Natural killer cell (primary cell): ENCODE measurements at places on chromosomes 1 and 21.

GRCh38 chr1:207173396-207173795 lies 69.4 kb downstream of the C4BPA start:
- no peak for DNase-seq

DNA sequence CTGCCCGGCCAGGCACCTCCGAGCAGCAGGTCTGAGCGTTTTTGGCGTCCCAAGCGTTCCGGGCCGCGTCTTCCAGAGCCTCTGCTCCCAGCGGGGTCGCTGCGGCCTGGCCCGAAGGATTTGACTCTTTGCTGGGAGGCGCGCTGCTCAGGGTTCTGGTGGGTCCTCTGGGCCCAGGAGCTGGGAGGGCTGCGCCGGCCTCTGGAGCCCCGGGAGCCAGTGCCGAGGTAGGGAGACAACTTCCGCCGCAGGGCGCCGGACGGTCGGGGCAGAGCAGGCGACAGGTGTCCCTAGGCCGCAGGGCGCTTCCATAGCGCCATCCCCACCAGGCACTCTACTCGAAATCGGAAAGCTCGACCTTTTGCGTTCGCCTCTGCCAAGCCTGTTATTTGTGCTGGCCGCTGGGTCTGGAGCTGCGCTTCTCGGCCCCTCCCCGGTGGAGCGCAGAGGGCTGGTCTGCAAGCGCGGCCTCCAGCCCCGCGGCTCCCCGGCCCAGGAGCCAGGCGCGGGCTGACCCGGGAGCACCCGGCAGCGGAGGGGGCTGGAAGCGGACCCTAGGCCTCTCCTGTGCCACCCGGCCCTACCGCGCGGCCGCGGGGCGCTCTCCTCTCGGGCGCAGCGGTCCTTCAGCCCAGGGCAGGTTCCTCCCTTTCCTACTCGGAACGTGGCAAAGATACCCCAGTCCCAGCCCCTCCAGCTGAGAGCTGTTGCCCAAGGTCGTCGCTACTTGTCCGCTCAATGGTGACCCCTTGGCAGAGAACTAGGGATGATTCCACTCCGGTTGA lies 2.2 kb downstream of the SIM2 start:
- DNase-seq = no peak

- no peak for DNase-seq
Measured at GRCh38 chr1:3785045-3785444, 11.3 kb downstream of the LRRC47 start.

DNA sequence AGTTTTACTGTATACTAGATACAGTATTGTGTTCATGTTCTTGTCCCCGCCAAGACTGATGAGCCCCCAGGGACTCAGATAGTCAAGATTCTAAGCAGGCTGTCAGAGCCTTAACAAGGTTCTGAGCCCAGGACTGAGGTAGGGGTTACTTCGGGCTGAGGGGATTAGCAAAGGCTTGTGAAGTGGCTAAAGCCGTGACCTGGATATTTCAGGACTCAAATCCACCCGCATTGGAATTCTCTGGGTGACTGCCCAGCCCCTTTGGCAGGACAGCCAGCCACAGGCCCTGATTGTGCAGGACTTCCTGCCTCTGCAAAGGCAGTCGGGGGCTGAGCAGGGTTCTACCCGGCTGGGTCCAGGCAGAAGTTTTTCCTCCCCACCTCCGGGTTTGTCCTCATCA lies at the start of gene PLA2G5:
PLA2G5 (plus strand) TSS at position 321 of the 400 bp plus-strand sequence. CDS start 14,637 bp downstream, outside the sequence.
- DNase-seq = no peak

DNA sequence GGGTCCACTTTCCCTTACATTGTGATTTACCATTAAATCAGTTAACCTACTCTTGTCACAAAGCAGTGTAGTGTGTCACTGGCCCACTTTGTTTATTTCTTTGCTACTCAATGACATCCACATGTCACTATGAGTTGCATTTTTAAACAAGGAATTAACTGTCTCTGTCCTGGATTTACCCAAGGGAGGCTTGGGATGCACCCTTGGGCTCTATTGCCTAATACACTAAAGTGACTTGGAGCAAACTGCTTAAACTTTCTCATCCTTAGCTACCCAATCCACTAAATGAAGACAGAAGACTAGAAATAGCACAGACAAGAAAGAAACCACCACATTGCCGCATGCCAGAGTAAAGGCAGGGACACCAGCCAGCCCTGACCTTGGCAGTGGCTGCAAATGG lies 136.2 kb upstream of the TIAM1 start:
- DNase-seq = no peak

- no peak for DNase-seq
Measured at GRCh38 chr1:232732344-232732910, 72.8 kb upstream of the MAP10 start.

DNA sequence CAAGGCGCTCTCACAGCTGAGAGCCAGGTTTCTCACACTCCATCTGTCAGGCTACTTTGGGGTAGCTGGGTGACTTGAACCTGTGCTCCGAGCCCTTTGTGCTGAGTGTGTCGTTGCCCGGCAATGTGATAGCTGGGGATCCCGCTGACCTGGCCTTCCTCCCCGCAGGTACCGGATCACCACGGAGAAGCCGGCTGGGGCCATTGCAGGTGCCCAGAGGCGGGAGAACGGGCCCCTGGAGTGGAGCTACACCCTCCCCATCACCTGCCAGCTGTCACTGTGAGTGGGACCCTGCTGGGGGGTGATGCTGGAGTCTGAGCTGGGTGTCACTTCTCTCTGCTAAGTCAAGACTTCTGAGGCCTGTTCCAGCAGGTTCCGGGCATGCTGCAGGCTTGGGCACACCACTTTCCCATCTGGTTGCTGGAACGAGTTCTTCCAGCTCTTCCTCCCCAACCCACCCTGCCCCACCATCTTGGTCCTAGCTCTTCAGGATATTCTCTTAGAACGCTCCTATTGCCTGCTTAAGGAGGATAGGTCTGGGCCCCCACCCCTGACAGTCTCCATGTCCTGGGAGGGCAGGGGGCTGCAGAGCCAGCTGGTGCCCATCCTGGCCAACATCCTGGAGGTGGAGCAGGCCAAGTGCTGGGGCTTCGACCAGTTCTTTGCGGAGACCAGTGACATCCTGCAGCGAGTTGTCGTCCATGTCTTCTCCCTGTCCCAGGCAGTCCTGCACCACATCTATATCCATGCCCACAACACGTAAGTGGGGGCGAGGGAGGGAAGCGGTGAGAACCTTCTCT lies 7.5 kb downstream of the IKBKE start:
- DNase-seq = no peak

GRCh38 chr1:51565009-51565408 lies 45.9 kb upstream of the EPS15 start:
- DNase-seq = no peak

DNA sequence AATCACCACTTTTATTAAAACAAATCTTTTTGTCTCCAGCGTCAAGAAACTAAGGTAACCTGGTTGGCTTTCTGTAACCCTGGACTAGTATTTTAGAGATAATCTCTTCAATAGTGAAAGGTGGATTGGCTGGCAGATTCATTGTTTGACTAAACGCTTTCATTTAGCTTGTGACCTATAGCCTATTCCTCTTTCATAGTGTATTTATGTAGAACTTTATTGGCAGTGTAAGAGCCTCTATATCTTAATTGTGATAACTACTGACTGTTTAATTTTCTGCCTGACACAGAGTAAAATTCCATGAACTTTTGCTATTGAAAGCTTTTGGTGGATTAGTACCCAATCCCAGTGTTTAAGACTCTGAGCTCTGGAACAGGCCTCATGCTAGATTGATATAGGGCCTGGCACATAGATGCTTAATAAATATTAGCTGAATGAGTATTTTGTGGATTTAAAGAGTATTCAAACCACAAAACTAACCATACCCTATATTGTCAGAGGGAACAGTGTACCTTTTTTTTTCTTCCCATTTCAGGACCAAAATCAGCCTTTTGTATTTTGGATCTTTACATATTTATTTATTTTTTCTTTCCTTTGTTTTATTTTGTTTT lies 34.8 kb downstream of the AK4 start:
- no peak for DNase-seq

DNA sequence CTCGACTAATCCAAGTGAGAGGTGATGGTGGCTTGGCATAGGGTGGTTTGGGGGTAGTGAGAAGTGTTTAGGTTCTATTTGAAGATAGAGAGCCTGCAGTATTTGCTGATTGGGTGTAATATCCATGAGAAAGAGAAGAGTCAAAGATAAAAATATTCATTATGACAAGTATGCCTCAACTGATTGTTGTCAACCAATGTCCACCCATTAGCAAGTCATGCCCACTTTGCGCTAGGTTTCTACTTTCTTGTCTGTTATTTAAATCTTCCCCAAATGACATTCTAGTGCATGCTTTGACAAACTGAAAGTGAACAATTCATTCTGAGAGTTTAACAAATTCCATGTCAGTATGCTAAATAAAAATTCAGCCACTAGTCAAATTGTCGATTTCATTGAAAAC lies 3.8 kb upstream of the XCL1 start:
- no peak for DNase-seq

- no peak for DNase-seq
Measured at GRCh38 chr1:182847105-182847504, 8.0 kb downstream of the DHX9 start.

DNA sequence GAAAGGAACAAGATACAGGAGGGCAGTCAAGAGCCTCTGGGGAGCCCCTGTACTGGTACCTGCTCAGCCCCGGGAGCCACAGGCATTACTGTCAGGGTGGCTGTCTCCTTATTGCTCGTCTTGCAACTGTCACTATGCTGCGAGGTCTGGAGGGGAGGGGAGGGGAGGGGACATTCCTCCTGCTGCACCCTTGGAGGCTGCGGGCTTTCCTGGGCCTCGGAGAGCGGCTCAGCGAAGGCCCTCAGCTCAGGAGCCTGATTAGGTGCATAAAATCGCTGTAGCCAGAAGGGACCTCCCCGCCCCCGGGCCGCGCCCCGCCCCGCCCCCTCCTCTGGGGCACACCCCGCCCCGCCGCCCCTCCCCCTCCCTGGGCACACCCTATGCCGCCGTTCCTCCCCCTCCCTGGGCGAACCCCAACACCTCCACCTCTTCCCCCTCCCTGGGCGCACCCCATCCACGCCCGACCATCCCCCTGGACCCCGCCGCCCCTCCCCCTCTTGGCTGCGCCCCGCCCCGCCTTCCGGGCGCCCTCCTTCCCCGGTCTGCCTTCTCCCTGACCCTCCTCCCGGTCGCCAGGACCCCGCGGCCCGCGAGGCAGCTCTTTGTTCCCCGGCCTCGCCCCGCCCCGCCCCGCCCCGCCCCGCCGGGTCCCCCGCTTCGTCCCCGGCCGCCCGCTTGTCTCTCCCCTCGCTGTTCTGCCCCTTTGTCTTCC lies 35.5 kb downstream of the CACHD1 start:
- no peak for DNase-seq

- no peak for DNase-seq
Measured at GRCh38 chr1:59601041-59601441, 213.7 kb upstream of the HOOK1 start.

DNA sequence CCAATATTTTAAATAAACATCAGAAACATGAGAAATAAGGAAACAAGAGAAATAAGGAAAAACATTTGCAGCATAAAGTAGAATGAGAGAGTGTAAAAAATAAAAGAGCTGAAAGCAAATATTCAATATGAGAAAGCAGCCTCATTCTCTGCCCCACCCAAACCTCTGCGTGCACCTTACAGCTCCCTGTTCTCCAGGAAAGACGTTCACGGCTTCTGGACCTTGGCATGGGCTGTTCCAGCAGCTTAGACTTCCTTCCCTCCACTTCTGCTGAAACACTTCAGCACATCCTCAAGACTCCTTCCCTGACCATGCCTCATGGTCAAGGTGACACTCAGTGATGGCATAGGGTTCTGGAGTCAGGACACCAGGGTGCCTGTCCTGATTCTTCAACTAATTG lies 23.3 kb downstream of the ALPL start:
- DNase-seq = no peak

GRCh38 chr1:23402286-23403037 lies 22.1 kb downstream of the TCEA3 start:
- no peak for DNase-seq

DNA sequence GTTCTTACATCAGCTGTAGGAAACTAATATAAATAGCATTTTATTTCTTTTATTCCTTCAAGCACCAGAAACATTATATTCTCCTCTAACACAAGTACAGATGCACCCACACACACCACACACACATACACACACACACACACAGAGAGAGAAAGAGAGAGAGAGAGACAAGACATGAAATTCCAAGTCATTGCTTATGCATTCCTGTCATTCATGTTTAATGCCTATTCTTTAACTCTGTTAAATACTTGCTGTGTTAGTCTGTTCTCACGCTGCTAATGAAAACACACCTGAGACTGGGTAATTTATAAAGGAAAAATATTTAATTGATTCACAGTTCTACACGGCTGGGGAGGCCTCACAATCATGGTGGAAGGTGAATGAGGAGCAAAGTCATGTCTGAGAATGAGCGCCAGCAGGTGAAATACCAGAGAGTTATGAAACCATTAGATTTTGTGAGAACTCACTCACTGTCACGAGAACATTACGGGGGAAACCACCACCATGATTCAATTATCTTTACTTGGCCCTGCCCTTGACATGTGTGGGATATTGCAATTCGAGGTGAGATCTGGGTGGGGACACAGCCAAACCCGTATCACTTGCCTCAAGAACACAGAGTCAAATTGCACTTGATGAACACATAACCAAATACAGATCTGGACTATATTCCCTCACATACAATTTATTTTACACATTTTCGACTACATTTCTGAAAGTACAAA lies 1058.1 kb upstream of the TMPRSS15 start:
- no peak for DNase-seq

- no peak for DNase-seq
Measured at GRCh38 chr1:206524739-206525364, 17.5 kb downstream of the RASSF5 start.

DNA sequence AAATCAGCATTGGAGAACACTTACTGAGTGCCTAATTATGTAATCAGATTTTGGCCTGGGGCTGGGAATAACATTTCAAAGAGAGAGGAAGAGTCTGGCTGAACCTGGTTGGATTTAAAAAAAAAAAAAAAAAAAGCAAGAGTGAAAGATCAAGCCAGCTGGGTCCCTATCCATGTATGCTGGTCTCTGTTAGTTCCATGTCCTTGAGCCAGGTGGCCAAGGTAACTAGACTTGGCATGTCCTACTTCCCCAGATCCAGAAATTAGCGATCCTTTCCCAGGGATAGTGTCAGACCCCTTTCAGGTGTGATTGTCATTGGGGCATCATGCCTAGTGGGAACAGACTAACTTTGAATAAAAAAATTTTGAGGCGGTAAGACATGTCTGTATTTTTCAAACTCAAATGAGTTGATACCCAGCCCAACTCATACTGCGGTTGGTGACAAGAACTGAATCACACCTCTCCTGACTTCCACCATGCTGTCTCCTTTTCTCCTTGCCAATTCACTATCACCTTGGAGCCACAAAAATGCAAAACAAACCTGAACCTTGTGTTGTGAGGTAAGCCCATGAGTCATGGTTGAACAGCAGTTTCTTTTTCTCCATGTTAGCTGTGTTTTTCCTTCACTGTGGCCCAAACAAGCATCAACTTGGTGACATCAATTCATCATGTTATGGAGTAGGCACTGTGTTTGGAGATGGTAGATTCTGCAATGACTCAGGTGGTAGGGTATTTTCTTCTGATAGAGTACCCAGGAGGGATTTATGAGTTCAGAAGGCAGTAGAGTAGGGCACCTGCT lies 24.5 kb upstream of the PPP2R5A start:
- DNase-seq = no peak

DNA sequence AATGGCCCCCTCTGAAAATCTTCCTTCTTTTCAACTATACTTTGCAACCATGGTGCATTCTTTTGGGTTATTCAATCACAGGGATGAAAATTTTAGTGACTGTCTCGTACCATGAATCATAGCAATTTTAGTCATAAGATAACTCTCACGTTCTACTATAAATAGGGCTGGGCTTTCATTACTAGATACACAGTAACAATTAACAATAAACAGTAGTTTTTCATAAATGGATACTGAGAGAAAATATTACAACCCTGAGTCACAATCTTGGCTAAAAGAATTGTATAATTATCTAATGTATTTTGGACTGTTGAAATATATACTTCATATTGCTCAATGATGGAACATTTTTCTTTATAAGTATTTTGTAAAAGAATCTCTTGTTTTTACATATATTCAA lies 96.1 kb downstream of the TEX35 start:
- DNase-seq = no peak
